ENCODE measurements at places on chromosomes 5 and 9. TPM values are rescaled to one million over a fixed set of nuclear protein-coding genes. Genes with fewer than 3 reads are reported as not detected.

Gene ADAMTS13
- 1.4 TPM for total RNA-seq

Gene PCDHGA9
- 4.6 TPM for total RNA-seq

Gene SPINK5
- 0.91 TPM for total RNA-seq

Gene BRINP1
- total RNA-seq = 8.8 TPM
